AG09319 (cell line): ENCODE measurements at places on chromosomes 1 and 21.

- no peak for DNase-seq
These were observed 40.6 kb downstream of the TNNT2 start for GRCh38 chr1:201336711-201337450.

DNA sequence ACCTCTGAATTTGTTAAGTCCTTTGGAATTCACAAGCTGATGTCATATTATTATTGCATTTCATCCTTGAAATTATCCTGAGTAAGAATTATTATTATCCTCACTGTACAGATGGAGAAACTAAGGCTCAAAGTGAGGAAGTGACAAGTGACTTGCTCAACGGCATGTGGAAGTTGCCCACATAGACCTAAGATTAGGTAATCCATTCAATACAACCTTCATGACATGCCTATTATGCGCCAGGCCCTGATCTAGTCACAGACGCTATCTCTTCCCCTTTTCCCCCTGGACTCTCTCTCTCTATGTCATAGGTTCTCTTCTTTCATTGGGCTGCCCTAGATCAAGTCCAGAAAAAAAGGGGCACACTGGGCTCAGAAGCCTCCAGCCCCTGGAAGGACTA lies 84.9 kb upstream of the KCNK2 start:
- DNase-seq: no peak

- DNase-seq: no peak
These were observed 49.5 kb downstream of the ATP6V1G3 start for GRCh38 chr1:198491028-198491427.

GRCh38 chr1:11413986-11414391 lies 65.0 kb upstream of the DISP3 start:
- DNase-seq: no peak

GRCh38 chr1:119006406-119007279 lies 18.5 kb upstream of the TBX15 start:
- DNase-seq: no peak

GRCh38 chr1:111856411-111857185 lies 100.9 kb downstream of the DDX20 start:
- DNase-seq: no peak
